T-helper 2 cell treated with Interferon-gamma antibody and Interleukin-4, amounts not matched to agents 5 μg/mL and 100 μg/mL, for 36 hours (primary cell): ENCODE measurements at places on chromosomes 12 and 14.

GRCh38 chr12:52486166-52487105 lies 6.6 kb downstream of the KRT6A start:
- no peak for DNase-seq

- no peak for DNase-seq
Measured at GRCh38 chr12:15059123-15059522, 86.3 kb downstream of the PDE6H start.

- DNase-seq = no peak
Measured at GRCh38 chr14:105940534-105941225, 414.3 kb downstream of the TMEM121 start.

DNA sequence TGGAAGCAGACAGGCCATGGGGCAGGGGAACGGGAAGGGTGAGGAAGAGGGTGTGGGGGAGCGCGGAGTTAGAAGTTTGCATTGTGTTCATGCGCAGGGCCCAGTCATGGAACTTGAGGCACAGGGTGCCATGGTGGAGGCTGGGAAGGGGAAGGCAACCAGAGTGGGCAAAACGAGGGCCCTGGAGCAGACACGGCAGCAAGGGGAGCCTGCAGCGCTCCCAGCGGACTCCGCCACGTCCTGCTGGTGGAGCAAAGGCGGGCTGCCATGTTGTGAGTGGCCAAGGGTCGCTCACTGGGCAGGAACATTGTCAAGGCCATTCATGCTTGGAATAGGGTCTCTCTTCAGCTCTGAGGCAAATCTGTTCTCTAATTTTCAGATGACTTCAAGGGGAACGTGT lies 20.5 kb downstream of the DEGS2 start:
- no peak for DNase-seq

DNA sequence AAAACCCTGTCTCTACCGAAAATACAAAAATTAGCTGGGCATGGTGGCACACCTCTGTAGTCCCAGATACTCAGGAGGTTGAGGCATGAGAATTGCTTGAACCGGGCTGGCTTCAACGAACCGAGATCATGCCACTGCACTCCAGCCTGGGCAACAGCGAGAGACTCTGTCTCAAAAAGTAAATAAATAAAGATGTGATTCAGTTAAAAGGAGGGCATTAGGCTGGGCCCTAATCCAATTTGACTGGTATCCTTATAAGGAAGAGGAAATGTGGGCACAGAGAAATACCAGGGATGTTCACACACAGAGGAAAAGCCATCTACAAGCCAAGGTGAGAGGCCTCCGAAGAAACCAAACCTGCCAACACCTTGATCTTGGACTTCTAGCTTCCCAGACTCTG lies 10.1 kb upstream of the DCAF4 start:
- no peak for DNase-seq

- no peak for DNase-seq
Measured at GRCh38 chr14:77272261-77272660, 1.3 kb upstream of the NGB start.

DNA sequence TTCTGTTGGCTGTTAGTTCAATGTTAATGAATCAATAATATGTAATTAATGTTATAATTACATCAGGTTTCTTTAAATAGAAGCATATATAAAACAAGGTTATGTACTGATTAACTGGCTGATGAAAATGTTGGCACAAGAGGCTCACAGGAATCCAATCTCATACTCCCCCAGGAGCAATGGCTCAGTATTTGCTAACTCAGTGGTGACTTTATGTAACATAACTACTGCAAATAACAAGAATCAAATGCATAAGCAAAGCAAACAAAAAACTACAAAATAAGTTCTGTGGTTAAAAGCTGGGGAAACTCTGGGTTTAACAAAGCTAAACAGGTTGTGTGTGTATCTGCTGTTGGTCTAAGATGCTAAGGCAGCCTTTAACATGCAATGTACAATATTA lies 27.7 kb upstream of the BBS10 start:
- no peak for DNase-seq

GRCh38 chr12:31298922-31299321 lies 27.0 kb downstream of the SINHCAF start:
- DNase-seq = no peak

GRCh38 chr12:81573228-81573627 lies 185.9 kb downstream of the PPFIA2 start:
- no peak for DNase-seq

GRCh38 chr14:89926694-89927093 lies 27.8 kb downstream of the EFCAB11 start:
- no peak for DNase-seq

GRCh38 chr14:92922883-92923743 lies at the start of gene CHGA:
CHGA (plus strand) TSS chr14:92923150; CDS start chr14:92923360, 210 bp downstream.
- peak; percentile 38 for DNase-seq
